ENCODE measurements at places on chromosomes 3 and 15.

DNA sequence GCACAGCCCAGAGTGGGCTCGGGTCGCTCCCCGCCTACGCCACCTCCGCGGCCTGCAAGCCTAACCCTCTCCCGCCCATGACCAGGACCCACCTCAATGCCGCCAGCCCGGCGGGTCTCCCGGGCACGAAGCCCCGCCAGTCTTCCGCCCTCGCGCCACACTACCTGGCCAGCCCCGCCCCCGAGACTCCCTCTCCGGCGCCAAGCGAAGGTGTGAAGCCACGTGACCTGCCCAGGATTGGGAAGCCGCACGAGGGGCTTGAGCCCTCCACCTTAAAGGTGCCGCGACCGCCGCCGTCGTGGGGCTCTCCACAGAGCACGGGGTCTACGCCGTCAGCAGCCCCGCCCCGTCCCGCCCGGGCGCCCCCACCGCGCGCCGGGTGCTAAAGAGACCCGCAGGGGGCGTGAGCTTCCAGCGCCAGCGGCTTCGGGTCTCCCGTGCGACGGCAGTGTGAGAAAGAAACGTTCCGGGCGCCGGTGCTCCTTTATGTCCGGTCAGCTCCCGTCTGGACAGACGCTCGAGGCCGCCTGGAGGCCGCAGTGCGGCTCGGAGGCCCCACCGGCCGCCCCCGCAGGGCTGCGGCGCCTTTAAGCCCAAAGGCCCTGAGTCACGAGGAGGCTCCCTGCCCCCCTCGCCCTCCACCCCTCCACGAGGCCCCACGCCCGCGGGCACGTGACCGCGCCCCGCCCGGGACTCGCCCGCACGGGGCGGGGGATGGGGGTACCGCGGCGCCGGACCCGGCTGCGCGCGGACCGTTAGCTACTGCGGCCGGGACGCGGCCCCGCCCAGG lies at the start of gene CPEB1:
Gene CPEB1, minus strand, starts transcription at position 319 of the 790 bp plus-strand sequence. CDS start 18,904 bp downstream, outside the sequence.
- DNase-seq = peak; percentile 28

DNA sequence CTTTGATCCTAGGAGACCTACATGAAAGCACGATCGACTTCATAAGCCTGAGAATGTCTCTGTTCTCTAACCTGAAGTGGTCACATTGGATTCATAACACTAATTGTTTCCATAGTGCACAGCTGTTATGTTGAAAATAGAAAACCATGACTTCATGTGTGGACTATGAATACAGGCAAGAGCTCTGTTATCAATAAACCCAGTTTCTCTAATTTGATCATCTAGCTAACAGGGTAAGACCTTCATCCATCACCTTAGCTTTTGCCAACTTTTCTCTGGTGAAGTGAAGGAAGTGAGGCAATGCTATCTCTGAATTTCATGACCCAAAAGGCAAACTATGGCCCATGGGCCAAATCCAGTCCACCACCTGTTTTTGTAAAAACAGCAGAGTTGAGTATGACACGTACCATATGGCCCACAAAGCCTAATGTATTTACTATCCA lies 27.2 kb downstream of the ABI3BP start:
- DNase-seq = no peak

GRCh38 chr3:126424751-126425150 lies 30.0 kb downstream of the CFAP100 start:
- no peak for DNase-seq

DNA sequence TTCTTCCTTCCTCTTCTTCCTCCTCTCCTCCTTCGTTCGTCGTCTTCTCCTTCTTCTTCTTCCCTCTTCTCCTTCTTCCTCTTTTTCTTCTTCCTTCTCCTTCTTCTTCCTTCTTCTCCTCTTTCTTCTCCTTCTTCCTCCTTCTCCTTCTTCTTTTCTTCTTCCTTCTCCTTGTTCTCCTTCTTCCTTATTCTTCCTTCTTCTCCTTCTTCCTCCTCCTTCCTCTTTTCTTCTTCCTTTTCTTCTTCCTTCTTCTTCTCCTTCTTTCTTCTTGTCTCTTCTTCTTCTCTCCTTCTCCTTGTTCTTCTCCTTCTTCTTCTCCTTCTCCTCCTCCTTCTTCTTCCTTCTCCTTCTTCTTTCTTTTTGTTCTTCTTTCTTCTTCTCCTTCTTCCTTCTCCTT lies 35.3 kb downstream of the SPG21 start:
- DNase-seq = no peak

- DNase-seq = no peak
Measured at GRCh38 chr3:48296699-48297098, 36.8 kb downstream of the SPINK8 start.

DNA sequence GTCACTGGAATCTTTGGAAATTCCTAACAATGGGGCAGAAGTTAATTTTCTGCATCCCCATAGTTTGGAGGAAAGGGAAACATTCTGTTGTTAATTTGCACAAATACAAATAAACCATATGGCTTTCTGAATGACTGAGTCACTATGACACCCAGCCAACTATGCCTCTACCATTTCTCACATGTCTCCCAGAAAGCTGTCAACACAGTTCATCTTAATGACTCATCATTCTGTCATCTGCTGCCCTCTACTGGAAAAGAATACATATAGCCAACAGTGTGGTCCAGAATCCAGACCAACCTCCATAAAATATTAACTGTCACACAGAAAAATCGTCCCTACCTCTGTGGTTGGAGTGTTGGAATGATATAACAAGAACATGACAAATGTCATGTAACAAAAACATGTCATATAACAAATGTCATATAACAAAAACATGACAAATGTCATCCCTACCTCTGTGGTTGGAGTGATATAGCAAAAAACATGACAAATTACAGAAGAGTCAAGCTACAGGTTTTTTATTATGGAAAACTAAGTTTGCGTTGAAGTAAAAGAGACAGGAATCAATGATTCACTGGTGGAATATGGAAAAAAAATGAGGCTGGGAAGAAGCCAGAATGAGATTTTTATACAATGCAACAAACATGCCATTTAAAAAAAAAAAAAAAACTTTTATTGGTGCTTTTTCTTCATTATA lies 47.7 kb upstream of the GYG1 start:
- DNase-seq = peak; percentile 82

GRCh38 chr3:112437146-112438022 lies 61.9 kb downstream of the BTLA start:
- DNase-seq = peak; percentile 37

- no peak for DNase-seq
Measured at GRCh38 chr3:16364963-16365362, 100.0 kb downstream of the OXNAD1 start.

- DNase-seq = no peak
Measured at GRCh38 chr15:34769711-34770110, 14.9 kb upstream of the GJD2 start.

DNA sequence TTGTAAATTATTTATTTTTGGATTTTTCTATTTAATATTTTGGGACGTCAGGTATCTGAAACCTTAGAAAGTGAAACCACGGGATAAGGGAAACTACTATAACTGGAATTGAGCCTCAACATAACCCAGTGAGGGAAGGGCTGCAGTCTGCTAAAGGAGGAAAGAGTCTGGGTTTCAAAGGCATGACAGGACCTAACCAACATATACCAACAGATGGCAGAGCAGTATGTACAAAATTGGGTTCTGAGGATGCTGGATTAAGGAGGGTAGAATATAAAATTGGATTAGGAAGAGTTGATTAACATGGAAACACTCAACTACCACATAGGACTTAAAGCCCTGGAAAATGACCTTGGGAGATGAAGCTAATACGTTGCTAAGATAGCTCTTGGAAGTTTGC lies 603.5 kb downstream of the MECOM start:
- no peak for DNase-seq

- no peak for DNase-seq
Measured at GRCh38 chr15:48834756-48835155, 23.9 kb upstream of the CEP152 start.

- DNase-seq = no peak
Measured at GRCh38 chr15:48856942-48857341, 21.0 kb upstream of the EID1 start.

DNA sequence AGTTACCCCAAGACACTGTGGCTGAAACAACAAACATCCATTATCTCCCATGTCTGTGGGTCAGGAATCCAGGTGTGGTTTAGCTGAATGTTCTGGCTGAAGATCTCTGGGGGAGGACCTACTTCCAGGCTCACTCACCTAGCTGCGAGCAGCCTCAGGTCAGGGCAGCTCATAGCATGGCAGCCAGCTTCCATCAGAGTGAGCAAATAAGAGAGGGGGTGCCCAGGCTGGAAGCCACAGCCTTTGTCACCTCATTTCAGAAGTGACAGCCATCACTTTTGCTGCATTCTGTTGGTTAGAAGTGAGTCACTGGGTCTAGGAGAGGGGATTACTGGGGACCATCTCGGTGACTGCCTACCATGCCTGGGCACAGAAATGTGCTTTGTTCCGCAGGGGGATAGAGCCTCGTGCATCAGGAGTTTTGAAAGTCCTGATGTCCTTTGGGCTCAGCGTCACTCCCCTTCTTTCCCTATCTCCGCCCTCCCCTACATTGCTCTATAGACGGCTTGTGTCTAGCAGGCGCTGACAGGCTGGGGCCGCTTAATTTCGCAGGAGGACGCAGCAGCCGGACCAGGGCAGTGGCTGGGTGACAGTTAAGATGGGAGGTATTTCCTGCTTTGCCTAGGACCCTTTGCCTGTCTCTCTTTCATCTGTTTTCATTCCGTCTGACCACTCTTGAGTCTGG lies 25.4 kb downstream of the TGM4 start:
- DNase-seq = no peak

GRCh38 chr3:188842639-188843038 lies 329.1 kb upstream of the TPRG1 start:
- no peak for DNase-seq

GRCh38 chr15:57100136-57100539 lies 181.7 kb downstream of the TCF12 start:
- DNase-seq = no peak

DNA sequence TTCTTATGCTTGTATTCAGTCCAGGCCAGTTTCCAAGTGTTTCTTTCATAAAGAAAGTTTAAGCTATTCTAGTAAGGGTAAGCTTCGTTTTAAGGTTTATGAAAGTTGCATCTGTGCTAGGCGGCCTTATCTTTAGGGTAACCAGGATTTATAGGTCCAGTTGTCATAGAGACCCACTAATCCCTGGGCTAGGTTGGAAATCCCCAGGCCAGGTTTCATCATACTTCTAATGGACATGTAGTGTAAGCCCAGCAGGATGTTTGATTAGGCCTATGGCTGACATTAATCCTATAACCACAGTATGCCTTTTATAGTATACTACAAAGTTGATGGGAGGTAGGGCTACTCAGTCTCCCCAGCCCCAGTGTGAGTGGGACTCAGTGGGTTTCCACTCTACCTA lies 312.4 kb downstream of the CACNA2D3 start:
- no peak for DNase-seq

DNA sequence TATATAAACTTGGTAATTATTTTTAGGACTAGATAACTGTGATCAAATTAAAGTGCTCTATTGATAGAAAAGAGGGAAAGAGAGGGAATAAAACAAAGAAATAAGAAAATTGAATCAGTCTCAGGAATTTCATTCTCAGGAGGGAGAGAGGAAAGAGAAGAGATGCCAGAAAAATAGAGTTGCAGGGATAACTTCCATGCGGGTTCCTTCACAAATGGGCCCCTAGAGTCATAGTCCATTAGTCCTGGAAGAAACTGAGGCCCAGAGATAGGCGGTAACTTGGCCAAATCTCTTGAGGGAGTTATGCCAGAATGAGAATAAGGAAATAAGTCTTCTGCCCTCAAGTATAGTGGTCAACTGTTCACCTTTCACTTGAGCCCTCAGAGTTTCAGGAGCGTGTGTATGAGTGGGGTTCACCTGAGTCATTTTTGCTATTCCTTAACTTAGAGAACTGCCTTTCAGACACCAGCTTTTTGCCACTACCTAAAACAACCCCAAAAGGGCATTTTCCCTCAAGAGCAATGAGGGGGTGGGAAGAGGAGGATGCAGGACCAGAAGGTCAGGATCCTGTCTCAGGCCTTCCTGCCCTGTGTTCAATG lies 192.6 kb downstream of the MEX3B start:
- DNase-seq = no peak

GRCh38 chr3:147620906-147621305 lies 211.7 kb downstream of the ZIC1 start:
- DNase-seq = no peak

DNA sequence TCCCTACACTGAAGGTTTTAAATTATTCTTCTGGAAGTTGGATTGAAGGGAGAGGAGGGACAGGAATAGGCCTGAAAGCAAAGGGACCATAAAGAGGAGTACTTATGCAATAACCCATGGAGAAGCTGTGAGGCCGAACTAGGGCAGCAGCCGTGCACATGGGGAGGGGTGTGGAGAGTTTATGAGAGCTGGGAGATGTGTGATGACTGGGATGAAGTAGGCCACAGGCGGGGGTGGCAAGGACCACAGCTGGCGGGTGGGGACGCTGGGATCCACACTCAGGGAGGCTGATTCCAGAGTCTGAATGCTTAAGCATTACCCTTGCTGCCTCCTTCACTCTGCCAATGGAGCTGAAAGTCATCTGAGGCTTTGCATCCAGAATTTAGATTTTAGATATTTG lies 123.8 kb downstream of the ARNT2 start:
- DNase-seq = no peak

- no peak for DNase-seq
Measured at GRCh38 chr3:10761583-10761982, 54.4 kb upstream of the SLC6A11 start.

DNA sequence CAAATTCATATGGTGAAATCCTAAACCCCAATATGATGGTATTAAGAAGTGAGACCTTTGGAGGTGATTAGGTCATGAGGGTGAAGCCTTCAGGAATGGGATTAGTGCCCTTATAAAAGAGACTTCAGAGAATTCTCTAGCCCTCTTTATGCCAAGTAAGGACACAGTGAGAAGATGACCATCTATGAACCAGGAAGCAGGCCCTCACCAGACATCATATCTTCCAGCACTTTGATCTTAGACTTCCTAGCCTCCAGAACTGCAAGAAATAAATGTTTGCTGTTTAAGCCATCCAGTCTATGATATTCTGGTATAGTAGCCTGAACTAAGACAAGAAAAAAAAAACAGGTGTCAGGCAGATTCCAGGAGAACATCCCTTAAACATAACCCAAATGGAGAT lies 45.9 kb upstream of the AP4E1 start:
- DNase-seq = no peak

- DNase-seq = no peak
Measured at GRCh38 chr15:61243983-61244593, 15.0 kb upstream of the RORA start.

DNA sequence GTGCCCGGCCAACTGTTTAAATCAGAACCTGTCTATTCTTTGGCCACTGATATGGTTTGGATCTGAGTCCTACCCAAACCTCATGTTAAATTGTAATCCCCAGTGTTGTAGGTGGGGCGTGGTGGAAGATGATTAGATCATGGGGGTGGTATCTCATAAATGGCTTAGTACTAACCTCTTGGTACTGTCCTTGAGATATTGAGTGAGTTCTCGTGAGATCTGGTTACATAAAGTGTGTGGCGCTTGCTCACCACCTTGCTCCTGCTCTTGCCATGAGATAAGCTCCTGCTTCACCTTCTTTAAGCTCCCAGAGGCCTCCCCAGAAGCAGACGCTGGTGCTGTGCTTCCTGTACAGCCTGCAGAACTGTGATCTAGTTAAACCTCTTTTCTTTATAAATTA lies 42.4 kb downstream of the REC114 start:
- DNase-seq = no peak

- no peak for DNase-seq
Measured at GRCh38 chr3:4071481-4072184, 231.5 kb upstream of the SETMAR start.

GRCh38 chr3:128068156-128068620 lies 16.0 kb downstream of the SEC61A1 start:
- DNase-seq = peak; percentile 59
